ENCODE measurements at places on chromosomes 6 and 20.
A peak's percentile ranks its signal among the peaks of the same experiment; 100 is the strongest.

DNA sequence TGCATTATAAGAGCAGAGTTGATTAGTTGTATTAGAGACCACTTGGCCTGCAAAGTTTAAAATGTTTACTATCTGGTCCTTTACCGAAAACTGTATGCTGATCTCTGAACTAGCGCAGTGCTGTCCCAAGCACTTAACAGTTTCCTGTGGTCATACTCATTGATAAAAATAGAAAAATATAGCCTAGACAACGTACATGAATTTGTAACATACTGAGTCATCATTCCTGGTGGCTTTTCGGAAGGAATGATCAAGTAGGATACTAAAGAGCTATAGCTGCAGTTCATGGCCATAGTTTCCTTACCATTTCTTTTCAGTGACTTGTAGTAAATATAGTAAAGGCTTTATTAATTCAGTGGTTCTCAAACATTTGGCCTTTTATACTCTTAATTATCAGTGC is 18.4 kb downstream of the TTK start:
- DNase-seq: peak; percentile 82

- peak; percentile 58 for DNase-seq
These were observed 526.7 kb upstream of the ADGRB3 start for GRCh38 chr6:68108233-68108835.

DNA sequence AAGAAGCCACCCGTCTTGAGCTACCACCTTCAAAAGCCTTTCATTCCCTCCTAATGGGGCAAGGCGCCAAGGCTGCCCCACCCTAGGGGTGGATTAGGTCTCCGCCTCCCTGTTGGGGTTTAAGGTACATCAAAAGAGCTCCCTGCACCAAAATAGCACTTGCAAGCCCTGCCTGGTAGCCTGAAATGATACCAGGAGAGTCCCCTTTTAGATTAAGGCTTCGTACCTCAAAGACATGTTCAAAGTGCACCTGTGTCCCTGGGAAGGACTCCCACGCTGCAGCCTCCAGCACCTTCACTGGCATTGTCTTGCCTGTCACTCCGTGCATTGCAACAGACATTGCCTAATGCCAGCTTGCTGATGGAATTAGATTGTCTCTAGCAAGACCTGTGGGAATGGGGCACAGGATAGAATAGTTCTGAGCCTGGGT is 15.7 kb upstream of the CDKN1A start:
- DNase-seq: no peak

DNA sequence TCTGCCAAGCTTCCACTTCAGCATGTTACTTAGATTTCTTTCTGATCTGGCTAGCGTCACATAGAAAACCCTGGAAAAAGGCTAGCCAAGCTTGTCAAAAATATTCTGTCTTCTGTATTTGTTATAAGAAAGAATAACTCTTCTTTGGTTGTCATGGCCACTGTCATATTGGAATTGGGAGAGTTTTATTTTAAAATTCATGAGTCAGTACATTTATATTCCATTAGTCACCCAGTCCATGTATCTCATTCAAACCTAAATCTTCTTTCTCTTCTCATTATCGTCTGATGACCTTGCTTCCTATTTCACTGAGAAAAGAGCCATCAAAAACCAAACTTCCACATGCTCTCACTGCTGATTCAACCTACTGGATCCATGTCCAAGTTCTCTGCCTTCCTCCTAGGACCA is 65.7 kb downstream of the EPM2A start:
- peak; percentile 77 for DNase-seq

DNA sequence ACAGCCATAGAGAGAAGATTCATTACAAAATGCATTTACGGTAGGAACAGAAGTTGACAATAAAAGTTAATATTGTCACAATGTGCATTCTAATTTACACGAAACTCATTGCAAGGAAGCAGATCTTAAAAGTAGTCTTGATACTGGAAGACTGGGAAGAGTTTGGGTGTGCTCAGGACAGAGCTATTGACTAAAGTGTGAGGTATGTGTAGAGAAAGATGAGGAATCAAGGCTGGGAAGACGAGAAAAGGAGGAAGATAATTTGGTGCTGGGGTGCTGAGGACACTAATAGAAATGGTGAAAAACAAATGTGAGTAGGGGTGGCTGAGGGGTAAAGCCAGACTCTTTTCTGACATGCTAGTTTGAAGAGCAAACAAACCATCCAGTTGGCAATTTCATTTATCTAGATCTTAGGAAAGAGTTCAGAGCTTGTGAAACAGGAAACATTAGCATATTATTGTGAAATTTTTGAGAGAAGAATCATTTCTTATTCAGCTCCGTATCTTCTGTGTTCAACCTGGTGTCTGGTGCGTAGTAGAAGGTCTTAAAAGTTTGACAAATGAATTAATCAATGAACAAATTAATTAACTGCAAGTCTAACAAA is 72.7 kb downstream of the ELOVL4 start:
- DNase-seq: peak; percentile 37
